ENCODE measurements at places on chromosomes 4 and X.

DNA sequence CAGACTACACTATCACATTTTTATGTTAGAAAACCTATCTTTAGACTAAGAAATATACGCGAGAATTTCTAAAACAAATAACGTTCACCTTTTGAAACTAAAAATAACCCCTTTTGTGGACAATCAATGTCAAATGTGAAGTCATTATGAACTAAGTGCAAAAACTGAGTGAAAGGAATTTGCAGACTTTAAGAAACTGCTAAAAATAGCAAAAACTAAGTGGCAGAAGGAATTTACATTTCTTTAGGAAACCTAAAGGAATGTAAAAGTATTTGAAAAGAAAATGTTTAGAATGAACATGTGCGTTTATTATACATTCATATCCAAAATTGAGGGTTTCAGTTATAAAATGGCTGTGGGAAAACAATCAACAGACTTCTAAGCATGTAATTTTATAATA is 58.3 kb downstream of the VEGFC start:
- DNase-seq: no peak

DNA sequence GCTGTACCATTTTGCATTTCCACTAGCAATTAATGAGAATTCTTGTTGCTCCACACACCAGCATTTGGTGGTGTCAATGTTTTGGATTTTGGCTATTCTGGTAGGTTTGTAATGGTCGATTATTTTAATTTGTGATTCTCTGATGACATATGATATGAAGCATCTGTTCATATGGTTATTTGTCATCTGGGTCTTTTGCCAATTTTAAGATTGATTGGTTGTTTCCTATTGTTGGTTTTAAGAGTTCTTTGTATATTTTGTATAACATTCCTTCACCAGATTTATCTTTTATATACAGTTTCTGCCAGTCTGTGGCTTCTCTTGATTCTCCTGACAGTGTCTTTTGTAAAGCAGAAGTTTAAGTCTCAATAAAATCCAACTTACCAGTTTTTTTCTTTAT is 18.5 kb upstream of the BDH2 start:
- DNase-seq: no peak

GRCh38 chr4:98290511-98290910 is 29.3 kb downstream of the RAP1GDS1 start:
- DNase-seq: no peak

DNA sequence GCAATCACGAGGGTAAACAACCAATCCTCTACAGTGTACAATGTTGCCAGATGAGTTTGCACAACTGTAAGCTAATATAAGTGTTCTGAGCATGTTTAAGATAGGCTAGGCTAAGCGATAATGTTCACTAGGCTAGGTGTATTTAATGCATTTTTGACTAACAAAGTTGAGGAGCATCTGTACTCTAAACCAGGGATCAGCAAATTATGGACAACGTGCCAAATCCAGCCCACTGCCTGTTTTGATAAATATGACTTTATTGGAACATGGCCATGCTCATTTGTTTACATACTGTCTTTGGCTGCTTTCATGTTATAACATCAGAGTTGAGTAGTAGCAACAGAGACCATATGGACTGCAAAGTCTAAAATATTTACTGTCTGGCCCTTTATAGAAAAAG is 46.3 kb upstream of the ARHGEF6 start:
- no peak for DNase-seq

GRCh38 chr4:2663275-2663674 is 92.9 kb downstream of the TNIP2 start:
- DNase-seq: no peak

DNA sequence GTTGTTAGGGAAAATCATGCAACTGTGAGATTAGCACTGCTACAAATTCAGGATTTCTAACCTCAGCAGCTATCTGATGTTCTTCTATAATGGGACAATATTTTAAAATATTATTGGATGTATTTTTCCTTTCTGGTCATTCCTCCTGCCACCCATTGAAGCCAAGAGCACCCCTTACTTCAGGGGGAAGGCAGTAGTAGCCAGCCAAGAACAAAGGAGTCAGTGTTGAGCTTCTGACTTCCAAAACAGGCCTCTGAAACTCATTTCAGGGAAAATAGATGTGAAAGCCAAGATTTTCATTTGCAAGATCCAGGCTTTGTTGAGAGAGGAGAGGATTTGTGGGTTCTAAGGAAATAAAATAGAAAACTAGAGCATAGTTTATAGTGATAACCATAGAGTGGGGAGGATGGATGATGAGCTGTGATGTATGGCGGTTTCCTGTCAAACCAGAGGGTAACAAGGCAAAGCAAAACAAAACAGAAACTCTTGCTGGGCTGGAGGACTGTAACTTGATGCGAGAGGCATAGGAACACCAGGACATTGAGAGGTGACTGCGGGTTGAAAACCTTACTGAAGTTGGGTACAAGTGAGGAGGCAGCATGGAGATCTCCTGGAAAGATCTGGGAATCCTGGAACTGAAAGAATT is 173.7 kb upstream of the LEF1 start:
- DNase-seq: no peak

DNA sequence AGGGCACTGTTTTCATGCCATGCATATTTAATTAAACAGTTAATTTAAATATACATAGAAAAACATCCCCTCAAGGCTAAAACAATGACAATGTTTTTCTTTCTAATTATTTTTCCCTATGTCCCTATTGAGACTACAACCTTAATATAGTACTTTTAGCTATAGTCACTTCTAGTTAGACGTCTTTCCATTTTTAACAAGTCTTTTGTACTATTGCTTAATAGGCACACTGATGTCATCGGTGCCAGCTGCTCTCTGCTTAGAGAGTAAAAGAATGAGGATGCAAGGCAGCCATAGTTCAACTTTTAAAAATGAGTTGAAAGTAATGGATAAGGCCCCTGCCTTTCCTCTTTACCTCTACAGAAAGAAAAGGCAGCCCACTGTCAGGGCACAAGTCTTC is 191.1 kb downstream of the KCTD8 start:
- no peak for DNase-seq

- no peak for DNase-seq
Measured at GRCh38 chr4:114558446-114559020, 40.1 kb upstream of the UGT8 start.

DNA sequence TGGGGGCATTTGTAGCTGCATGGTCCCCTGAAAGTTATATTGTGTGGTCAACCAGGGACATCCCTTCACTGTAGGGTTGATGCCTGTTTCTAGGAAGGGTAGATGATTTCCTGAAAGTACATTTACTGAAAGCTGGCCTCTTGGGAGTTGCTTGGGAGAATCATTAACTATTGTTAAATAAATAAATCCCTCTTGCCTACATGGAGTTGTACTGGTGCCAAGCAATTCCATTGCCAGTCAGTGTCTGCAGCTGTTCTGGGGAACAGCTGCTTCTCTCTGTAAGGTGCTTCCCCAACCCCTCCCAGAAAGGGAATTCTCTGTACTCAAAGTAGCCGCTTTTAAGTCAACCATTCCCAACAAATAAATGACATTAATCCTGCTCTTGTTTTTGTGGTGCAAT is 51.1 kb downstream of the C4orf51 start:
- DNase-seq: no peak

GRCh38 chr4:36039026-36039425 is 205.3 kb downstream of the ARAP2 start:
- no peak for DNase-seq

DNA sequence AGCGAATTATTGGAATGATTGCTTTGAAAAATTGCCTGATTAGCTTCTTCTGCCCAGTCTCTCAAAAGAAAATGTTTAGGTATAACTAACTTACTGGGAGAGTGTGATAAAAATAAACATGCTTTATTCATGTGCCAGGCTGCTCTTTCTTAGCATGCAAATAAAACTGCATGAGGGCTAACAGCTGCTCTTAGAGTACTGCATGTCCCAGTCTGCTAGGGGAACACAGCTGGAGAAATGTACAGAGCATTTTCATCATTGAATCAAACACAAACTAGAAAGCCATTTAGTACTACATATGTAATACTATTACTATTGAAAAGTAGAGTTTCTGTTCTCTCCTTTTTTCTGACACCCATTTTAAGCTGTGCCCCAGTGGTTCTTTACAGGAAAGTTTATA is 726.0 kb downstream of the GRID2 start:
- no peak for DNase-seq

DNA sequence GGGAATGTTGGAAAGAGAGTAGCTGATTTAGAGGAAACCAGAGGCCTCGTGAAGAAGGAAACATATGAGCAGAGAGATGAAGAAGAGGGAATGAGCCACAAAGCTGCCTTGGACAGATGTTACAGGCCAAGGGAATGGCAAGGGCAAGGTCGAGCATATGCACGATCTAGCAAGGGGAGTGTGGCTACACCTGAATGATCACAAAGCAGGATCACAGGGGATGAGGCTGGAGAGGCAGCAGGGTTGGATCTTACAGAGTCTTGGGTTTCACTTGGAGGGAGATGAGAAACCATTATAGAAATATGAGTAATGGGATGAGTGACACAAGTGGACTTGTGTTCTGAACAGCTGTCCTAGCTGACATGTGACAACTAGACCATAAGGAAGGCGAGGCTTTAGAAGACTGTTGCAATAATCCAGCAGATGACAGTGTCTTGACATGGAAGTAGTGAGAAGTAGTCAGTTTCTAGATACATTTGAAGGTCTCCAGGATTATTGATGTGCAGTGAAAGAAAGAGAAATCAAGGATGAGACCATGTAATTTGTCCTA is 58.7 kb downstream of the RASGEF1B start:
- no peak for DNase-seq

DNA sequence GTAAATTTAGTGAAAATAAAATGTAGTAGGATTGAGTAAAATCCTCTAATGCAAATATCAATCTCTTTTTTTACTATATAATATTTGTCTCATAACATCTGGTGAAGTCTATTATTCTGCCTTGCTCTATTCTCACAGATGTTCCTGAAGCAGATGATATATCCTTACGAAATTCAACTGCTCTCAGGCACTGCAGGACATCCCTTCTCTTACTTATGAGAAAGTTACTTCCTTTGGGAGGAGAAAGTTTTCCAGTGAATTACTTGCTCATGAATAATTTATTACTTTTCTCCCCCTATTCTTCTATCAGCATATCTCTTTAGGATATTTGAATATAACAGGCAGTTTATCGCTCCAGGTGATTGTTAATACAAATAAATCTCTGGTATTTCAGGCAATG is 75.6 kb upstream of the AGA start:
- DNase-seq: no peak

Data from left ventricle myocardium superior (tissue), 1 donor.